T-helper 17 cell (primary cell): ENCODE measurements at places on chromosomes 5 and 9.

- H3K4me1 ChIP-seq = no peaks in the 10 kb centered on the region
- peaks cover 43% of the 10 kb centered on the region for H3K27me3 ChIP-seq
- no peaks in the 10 kb centered on the region for H3K36me3 ChIP-seq
Observed at GRCh38 chr5:77658662-77659061, 20.1 kb upstream of the OTP start.

- no peaks in the 10 kb centered on the region for H3K27me3 ChIP-seq
- H3K4me1 ChIP-seq = peaks cover 46% of the 10 kb centered on the region
- DNase-seq = no peak
Observed at GRCh38 chr5:449151-449550, 6.2 kb downstream of the EXOC3 start.

GRCh38 chr5:1516615-1517601, 6.9 kb downstream of the LPCAT1 start:
- no peak overlapping the region for H3K4me3 ChIP-seq
- DNase-seq = no peak
- H3K4me1 ChIP-seq = peaks cover 29% of the 10 kb centered on the region

- no peak overlapping the region for H3K27ac ChIP-seq
- no peaks in the 10 kb centered on the region for H3K36me3 ChIP-seq
- no peaks in the 10 kb centered on the region for H3K27me3 ChIP-seq
- H3K4me1 ChIP-seq = peaks cover 10% of the 10 kb centered on the region
- no peak for DNase-seq
Observed at GRCh38 chr9:3415906-3416305, 109.9 kb downstream of the RFX3 start.

GRCh38 chr5:169801781-169802180, 164.7 kb downstream of the DOCK2 start:
- DNase-seq = no peak
- H3K36me3 ChIP-seq = peaks cover 6% of the 10 kb centered on the region
- peaks cover 27% of the 10 kb centered on the region for H3K4me1 ChIP-seq
- no peak overlapping the region for H3K4me3 ChIP-seq
- no peak overlapping the region for H3K27ac ChIP-seq
- H3K27me3 ChIP-seq = no peaks in the 10 kb centered on the region

DNA sequence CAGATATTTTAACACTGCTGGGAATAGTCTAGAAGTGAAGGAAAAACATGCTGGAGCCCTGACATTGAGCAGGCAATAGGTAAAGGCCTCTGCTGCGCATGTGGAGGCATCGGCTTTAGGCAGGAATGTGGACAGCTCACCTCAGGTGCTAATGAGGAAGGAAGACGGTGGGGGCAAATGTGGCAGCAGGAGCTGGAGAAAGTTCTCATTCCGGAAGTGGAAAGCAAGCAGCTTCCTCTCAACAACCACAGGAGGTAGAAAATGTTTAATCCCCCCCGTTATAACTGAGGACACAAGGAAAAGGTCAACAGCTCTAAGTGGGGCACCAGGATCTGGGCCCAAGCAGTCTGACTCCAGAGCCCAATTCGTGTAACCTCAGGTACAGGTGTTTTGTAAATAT, 7.6 kb upstream of the RPS14 start:
- peak overlapping the region; percentile 81 for H3K27ac ChIP-seq
- no peak for DNase-seq

- H3K27me3 ChIP-seq = peaks cover 9% of the 10 kb centered on the region
- H3K4me1 ChIP-seq = no peaks in the 10 kb centered on the region
- no peak overlapping the region for H3K4me3 ChIP-seq
- H3K36me3 ChIP-seq = peaks cover 2% of the 10 kb centered on the region
- no peak for DNase-seq
Observed at GRCh38 chr9:95413793-95414192, 96.3 kb upstream of the FANCC start.

DNA sequence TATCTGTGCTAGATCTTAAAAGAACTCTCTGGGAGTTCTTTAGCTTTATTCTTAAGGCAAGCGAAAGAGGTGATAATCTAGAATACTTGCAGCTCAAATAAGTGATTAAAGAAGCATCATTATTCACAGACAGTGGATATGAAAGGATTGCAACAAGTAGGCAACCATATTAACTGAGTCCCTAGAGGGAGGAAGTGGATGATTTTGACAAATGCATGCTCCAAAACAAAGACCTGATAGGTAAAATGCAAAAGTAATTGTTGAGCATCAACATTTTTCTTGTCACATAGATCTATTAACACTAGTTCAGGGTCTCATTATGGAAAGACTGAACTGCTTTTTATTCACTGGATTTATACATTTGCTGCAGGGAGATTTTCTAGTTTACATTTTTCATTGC, 109.1 kb downstream of the EDIL3 start:
- no peaks in the 10 kb centered on the region for H3K4me1 ChIP-seq
- no peak overlapping the region for H3K27ac ChIP-seq
- H3K27me3 ChIP-seq = no peaks in the 10 kb centered on the region
- no peaks in the 10 kb centered on the region for H3K36me3 ChIP-seq

DNA sequence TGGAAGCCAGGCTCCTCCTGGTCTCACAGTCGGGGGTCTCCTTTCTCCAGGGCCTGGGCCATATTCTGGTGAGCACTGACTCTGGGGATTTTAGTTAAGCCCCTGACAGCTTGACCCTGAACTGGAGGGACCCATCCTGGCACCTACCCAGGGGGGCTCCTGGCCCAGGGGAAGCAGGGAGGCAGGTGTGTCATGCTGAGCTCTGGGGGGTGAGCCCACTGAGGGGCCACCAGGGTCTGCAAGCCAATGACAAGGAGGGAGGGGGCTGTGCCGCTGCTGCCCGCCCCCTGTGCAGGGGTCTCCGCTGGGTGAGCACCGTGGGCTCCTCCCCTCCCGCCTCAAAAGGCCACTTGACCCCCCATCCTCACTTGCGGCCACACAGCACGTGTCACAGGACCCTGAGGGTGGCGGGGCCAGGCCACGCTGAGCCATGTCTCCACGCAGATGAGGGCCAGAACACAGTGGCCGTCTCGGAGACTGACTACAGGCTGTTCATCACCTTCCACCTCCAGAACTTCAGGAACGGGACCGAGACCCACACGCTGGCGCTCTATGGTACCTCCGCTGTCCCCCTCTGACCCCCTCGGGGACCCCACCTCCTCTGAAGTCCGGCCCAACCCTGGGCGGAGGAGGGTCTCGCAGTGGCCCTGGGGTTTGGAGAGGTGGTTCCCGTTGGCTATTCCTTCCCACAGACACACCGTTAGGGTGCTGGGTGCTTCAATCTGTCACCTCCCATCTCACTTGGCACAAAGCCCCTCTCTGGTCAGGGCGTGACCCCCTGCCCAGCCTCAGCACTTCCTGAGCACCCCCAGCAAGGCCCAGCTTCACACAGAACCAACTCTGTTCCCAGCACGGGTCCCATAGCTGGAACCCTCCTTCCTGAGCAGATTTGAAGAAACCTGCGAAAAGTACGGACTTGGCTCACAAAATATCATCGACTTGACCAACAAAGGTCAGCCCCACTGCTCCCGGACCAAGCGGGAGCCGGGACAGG, 2.0 kb downstream of the LCN9 start:
- H3K27ac ChIP-seq = no peak overlapping the region
- no peaks in the 10 kb centered on the region for H3K4me1 ChIP-seq
- DNase-seq = no peak
- H3K4me3 ChIP-seq = no peak overlapping the region
- H3K36me3 ChIP-seq = no peaks in the 10 kb centered on the region
- peaks cover 4% of the 10 kb centered on the region for H3K27me3 ChIP-seq

DNA sequence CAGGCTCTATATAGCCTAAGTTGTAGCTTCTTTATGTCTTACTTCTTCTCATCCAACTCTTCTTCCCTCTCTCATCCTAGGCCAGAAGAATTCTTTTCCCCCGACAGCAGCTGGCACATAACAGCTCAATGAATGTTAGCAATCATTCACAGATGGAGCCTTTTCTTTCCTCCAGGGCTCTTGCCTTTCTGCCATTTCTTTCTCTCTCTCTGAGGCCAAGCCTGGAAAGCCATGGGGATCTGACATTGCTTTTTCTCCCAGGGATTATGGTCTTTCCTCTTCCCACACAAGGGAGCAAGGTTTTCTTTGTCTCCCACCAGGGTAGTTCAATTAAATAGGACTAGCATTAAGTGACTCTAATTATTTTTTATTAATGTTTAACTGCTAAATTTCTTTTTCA, 20.5 kb downstream of the SMIM15 start:
- no peaks in the 10 kb centered on the region for H3K36me3 ChIP-seq
- H3K27ac ChIP-seq = no peak overlapping the region
- no peaks in the 10 kb centered on the region for H3K27me3 ChIP-seq
- no peak for DNase-seq
- H3K4me3 ChIP-seq = no peak overlapping the region

DNA sequence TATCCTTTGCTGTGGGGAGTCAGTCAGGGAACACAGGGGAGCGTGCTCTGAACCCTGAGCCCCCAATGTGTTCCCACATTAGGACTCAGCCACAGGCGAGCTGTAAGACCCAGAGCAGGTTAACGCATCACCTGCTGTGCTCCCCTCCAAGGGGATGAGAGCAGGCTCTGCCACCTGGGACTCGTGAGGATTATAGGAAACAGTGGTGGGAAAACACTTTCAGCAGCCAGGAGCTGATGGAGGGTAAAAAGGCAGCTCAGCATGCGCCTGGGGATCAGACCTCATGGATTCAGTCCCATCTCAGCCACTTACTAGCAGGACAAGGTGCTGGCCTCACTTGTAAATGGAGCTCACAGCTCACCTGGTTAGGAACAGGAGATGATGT, 9.2 kb downstream of the JADE2 start:
- H3K27ac ChIP-seq = peak overlapping the region; percentile 73
- H3K27me3 ChIP-seq = no peaks in the 10 kb centered on the region
- DNase-seq = no peak

DNA sequence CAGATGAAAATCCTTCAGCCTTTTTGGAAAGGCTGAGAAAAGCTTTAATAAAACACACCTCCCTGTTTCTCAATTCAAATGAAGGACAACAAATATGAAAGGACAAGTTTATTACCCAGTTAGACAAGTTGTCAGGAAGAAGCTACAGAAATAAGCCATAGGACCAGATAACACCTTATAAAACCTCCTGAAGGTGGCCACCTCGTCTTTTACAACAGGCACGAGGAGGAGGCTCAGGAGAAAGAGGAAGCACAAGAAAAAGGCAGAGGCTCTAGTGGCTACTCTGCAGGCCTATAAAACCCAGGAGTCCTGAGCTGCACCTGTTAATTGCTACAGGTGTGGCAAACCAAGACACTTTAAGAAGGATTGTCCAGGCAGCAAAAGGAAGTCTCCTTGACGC, 352.1 kb upstream of the CDH18 start:
- no peaks in the 10 kb centered on the region for H3K4me1 ChIP-seq
- H3K27ac ChIP-seq = no peak overlapping the region
- H3K4me3 ChIP-seq = no peak overlapping the region
- H3K27me3 ChIP-seq = no peaks in the 10 kb centered on the region
- no peaks in the 10 kb centered on the region for H3K36me3 ChIP-seq
- no peak for DNase-seq

GRCh38 chr5:40331616-40332015, 348.1 kb upstream of the PTGER4 start:
- no peak overlapping the region for H3K27ac ChIP-seq
- H3K36me3 ChIP-seq = no peaks in the 10 kb centered on the region
- no peaks in the 10 kb centered on the region for H3K4me1 ChIP-seq
- H3K4me3 ChIP-seq = no peak overlapping the region
- no peaks in the 10 kb centered on the region for H3K27me3 ChIP-seq

GRCh38 chr9:114588651-114589526, 1.3 kb downstream of the ATP6V1G1 start:
- peak overlapping the region; percentile 99 for H3K4me3 ChIP-seq
- H3K36me3 ChIP-seq = peaks cover 9% of the 10 kb centered on the region
- H3K4me1 ChIP-seq = peaks cover 50% of the 10 kb centered on the region
- DNase-seq = no peak
- H3K27me3 ChIP-seq = no peaks in the 10 kb centered on the region

DNA sequence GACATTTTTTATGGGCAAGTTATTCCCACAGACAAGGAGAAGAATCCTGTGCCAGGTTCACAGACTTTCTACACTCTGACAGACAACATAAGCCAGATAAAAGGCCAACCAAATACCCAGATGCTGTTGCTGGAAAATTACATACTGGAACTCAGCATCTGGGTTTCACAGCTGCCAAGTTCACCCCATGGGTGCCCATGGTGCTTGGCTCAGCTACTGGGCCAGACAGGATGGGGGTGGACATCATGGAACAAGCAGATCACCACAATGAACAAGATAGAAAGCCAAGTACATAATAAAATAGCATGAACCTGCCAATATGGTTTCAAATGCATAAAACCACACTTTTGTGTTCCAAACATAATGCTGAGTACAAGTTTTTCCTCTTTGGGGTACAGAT, 999.8 kb downstream of the NR2F1-AS1 start:
- DNase-seq = no peak
- no peak overlapping the region for H3K27ac ChIP-seq
- H3K27me3 ChIP-seq = no peaks in the 10 kb centered on the region
- no peaks in the 10 kb centered on the region for H3K36me3 ChIP-seq

- peaks cover 81% of the 10 kb centered on the region for H3K27me3 ChIP-seq
- DNase-seq = no peak
- H3K4me1 ChIP-seq = peaks cover 2% of the 10 kb centered on the region
- H3K36me3 ChIP-seq = peaks cover 4% of the 10 kb centered on the region
Observed at GRCh38 chr5:136193322-136193935, 467 bp upstream of the SMIM32 start.

DNA sequence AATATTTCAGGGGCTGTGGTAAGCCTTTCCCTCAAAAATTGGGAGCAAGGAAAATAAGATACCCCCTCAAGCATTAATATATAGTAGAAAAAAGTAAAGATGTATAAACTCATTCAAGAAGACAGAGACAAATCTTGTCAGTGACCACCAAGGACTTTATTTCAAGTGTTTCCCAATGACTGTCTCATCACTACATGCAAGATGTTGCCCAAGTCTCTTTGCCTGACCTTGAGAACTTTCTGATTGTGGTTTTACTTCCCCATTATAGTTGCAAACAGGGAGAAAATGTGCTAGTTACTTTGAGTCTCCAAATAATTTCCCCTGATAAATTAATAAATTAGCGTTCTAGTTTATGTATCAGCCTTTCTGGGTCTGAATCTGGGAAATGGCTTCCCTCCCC, 4.0 kb upstream of the SLC46A2 start:
- H3K27ac ChIP-seq = no peak overlapping the region
- no peaks in the 10 kb centered on the region for H3K36me3 ChIP-seq
- DNase-seq = no peak

- H3K4me3 ChIP-seq = peak overlapping the region; percentile 19
- DNase-seq = no peak
- no peaks in the 10 kb centered on the region for H3K27me3 ChIP-seq
- H3K4me1 ChIP-seq = peaks cover 9% of the 10 kb centered on the region
- H3K36me3 ChIP-seq = no peaks in the 10 kb centered on the region
- no peak overlapping the region for H3K27ac ChIP-seq
Observed at GRCh38 chr9:38003230-38003629, 65.8 kb downstream of the SHB start.

GRCh38 chr5:87551911-87552310, 139.2 kb upstream of the CCNH start:
- no peaks in the 10 kb centered on the region for H3K36me3 ChIP-seq
- H3K27ac ChIP-seq = no peak overlapping the region
- H3K27me3 ChIP-seq = no peaks in the 10 kb centered on the region
- H3K4me1 ChIP-seq = no peaks in the 10 kb centered on the region
- no peak overlapping the region for H3K4me3 ChIP-seq

GRCh38 chr5:177495243-177496060, 2.0 kb downstream of the PDLIM7 start:
- DNase-seq = no peak
- peaks cover 4% of the 10 kb centered on the region for H3K36me3 ChIP-seq
- no peak overlapping the region for H3K4me3 ChIP-seq
- no peaks in the 10 kb centered on the region for H3K27me3 ChIP-seq
- H3K4me1 ChIP-seq = peaks cover 17% of the 10 kb centered on the region
- no peak overlapping the region for H3K27ac ChIP-seq

GRCh38 chr9:114430457-114430856, 42.7 kb upstream of the AKNA start:
- H3K4me3 ChIP-seq = no peak overlapping the region
- H3K27me3 ChIP-seq = peaks cover 8% of the 10 kb centered on the region
- peaks cover 3% of the 10 kb centered on the region for H3K36me3 ChIP-seq
